ENCODE measurements at places on chromosomes 1 and 21.
A peak's percentile ranks its signal among the peaks of the same experiment; 100 is the strongest.

GRCh38 chr1:58249737-58250586 lies 296.6 kb downstream of the OMA1 start:
- peak; percentile 16 for DNase-seq

- DNase-seq, result no peak
Observed at GRCh38 chr1:216046336-216046735, 376.9 kb downstream of the USH2A start.

DNA sequence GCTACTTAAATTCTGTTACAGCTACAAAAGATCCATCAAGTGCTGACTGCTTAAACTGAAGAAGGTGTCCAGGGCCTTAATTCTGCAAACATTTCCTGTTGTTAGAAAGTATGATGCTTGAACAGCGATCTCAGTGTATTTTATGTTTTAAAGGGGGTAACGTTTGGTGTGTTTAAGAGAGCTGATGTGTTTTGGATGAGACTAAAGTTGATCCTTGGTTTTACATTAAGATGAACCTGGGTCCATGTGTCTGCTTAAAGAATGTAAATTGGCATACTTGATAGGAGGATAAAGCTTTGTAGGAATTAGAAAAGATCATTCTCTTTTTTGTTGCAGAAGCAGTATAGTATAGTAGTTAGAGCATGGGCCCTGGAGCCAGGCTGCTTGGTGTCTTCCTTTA lies 3.6 kb downstream of the IER5 start:
- DNase-seq, result no peak

DNA sequence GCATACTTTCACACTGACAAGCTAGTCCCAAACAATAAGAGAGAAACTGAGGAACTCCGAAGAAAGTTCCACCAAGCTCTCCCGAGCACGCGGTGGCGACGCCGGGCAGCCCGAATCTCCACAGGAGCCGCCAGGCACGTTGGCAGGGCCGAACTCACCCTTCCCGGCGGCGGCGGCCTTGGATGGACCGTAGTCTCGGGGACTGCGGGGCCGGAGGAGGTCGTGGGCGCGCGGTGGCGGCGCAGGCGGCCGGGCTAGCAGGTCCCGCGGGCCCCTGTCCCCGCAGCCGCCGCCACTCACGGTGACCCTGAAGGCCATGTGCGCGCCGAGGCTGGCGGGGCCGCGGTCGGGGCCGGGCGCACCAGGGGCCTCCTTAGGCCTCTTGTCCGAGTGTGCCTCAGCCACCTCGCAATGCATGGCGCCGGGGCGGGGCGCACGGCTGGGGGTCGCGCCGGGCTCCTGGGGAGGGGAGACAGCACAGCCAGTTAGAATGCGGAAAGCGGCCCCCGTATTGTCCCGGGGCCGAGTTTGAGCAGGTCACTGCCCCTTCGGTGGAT lies 1.2 kb downstream of the GLIS1 start:
- DNase-seq, result no peak

DNA sequence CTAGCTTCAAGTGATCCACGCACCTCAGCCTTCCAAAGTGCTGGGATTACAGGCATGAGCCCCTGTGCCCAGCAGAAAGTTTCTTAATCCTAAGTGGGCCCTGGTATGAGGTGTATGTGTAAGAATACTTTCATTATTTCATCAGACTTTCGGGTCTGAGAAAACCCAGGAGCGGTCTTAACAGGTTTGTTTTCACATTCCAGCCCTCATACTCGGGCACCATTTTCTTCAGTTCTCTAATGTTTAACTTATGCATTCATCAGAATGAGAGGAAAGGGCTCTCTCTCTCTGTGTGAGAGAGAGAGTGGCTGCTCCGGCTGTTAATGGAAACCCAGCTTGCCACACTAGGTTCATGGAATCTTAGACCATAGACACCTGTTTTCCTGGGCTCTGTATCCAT lies 4.2 kb upstream of the PADI1 start:
- DNase-seq, result no peak

- no peak for DNase-seq
Observed at GRCh38 chr1:34199927-34200326, 23.2 kb downstream of the C1orf94 start.

DNA sequence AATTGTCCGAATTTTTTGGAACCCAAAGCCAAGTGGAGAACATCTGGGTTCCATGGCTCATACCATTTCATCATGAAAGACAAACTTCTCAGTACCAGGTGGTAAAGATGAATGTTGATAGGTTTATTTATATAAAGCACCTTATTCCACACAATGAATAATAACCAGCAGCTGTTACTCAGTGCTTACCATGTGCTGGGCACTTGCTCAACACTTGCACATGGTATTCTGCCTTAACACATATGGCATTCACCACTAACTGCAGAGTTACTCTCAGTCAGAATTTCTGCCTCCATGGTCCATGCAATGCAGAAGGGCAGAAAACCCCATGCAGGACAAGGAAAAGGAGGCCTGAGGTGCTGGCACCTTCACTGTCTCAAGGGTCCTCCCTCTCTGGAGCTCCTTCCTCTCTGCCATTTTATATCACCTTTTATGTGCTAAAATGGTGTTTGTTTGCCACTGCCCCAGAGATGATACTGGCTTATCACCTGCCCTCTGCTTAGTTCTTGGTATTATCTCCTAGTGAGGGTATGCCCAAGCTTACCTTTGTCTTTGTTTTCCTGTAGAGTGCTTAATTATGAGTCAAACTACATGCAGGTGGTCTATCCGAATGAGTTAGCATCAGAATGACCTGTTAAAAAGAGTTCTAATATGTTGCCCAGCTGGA lies 76.7 kb upstream of the ZNF326 start:
- no peak for DNase-seq

GRCh38 chr1:23489842-23490241 lies 5.9 kb upstream of the ASAP3 start:
- DNase-seq, result no peak

DNA sequence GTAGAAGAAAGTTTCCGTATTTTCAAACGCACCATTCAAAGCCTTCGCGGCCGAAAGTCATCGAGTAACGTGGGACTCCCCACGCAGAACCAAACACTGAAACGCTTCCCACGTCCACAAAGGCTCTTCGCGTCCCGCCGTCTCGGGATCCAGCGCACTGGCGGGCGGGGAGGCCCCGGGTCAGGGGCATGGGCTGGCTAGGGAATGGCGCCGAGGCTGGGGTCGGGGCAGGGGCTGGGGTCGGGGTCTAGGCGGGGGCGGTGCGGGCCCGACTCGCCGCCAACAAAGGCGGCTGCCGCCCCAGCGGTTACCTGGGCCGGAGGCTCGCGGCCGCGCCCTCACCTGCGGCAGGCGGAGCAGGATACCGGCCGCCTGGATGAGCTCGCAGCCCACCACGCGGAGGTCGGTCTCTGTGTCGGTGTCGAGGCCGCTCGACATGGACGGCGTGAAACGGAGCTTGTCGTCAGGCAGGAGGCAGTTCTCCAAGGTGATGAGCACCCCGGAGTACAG lies 403 bp downstream of the CCNL2 start:
- no peak for DNase-seq

DNA sequence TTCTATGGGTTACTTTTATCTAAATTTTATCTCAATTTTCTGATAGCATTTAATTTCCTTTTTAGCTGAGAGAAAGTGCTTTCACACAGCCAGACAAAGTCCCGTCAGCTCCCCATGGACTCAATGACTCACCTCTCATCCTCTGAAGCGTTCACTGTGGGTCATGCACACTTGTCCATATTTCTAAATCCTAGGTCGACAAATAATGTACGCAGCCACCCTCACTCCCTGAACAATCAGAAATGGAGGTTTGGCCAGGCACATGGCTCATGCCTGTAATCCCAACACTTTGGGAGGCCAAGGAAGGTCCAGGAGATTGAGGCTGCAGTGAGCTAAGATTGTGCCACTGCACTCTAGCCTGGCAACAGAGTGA lies 42.4 kb upstream of the COA6 start:
- DNase-seq, result no peak

DNA sequence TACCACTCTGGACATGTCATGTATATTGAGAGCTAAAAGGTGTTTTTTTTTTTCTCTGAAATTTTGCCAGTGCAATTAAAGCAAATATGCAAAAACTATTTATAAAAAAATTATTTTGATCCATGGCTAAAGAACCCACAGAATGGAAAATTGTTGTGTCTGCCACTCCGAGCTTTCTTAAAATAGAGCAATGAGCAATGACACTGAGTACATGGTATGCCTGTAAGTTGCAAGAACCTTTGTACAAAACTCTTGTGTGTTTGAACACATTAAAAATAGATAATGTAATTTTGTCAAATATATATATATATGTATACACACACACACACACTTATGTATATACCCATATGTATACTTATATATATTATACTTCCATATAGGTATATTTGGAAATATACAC lies 1530.9 kb upstream of the B3GALT2 start:
- no peak for DNase-seq

DNA sequence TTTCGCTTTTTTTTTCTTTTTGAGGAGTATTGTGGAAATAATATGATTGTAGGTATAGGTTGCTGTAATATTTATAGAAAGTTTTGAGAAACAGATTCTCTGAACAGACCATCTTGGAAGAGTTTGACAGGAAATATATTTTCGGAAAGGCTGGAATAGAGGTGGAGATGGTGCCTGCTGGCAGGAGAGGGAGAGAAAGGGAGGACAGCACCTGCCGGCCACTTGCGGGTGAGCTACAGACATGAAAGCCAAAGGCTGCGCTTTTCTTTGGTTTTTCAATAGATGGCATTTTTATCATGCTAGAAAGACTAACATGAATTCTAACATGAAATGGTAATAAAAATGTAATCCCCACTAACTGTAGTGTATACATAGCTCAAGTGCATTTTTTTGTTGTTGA lies 82.1 kb downstream of the CAMTA1 start:
- DNase-seq, result no peak

DNA sequence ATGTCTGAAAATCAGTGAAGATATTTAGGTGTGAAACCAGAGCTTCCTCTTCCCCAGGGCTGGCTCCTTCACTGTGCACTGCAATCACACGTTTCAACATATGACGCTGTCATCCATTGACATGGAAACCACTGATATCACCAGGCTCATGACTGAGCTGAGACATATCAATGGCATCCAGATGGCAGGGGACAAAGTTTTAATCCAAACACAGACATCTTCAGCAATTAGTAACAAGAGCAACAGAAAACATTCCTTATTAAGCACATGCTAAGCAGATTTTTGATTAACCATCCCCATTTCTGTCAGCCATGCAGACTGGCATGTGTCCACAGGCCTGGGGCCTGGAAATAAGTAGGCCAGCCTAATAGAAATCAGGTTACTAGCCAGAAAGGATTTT lies 108.0 kb upstream of the ADAR start:
- no peak for DNase-seq

DNA sequence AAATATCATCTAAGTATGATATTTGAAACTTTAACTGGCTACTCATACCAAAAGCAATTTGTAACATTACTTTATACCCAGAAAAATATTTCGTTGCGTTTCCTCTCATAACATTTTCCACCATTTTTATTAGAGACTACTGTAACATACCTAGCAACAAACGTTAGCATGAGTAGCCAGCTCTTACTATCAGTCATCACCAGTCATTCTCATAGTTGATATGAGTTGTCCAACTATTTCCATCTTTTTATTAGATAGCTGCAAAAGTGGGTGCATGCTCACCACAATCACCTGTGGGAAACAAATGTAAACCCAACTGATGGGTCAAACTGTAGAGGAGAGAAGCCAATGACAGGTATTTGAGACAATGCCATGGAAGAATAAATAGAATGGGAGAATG lies 114.6 kb downstream of the AKT3 start:
- no peak for DNase-seq

DNA sequence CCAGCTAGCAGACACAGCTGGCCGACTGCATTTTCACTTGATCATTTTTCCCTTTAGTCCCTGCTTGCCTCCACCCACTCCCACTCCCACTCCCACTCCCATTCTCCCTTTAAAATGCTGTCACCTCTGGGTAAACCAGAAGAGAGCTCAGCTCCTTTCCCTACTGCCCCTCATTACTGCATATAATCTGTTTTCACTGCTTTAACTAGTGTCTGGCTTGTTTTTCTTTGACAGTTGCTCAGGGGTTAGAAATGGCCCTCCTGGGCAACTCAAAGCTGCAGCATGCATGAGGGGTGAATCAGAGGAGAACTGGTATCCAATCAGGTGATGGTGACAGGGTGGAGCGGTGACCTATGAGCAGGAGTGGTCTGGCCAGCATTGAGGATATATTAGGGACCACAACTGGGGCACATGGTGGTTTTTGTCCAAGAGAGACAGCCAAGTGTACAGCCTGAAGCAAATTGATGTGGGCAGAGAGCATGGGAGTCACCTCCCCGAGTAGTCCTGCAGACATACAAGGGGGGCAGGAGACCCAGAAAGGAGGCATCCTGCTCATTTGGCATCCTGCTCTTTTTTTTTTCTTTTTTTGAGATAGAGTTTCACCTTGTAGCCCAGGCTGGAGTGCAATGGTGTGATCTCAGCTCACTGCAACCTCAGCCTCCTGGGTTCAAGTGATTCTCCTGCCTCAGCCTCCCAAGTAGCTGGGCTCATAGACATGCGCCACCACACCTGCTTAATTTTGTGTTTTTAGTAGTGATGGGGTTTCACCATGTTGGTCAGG lies 42.6 kb upstream of the SRSF10 start:
- DNase-seq, result no peak

DNA sequence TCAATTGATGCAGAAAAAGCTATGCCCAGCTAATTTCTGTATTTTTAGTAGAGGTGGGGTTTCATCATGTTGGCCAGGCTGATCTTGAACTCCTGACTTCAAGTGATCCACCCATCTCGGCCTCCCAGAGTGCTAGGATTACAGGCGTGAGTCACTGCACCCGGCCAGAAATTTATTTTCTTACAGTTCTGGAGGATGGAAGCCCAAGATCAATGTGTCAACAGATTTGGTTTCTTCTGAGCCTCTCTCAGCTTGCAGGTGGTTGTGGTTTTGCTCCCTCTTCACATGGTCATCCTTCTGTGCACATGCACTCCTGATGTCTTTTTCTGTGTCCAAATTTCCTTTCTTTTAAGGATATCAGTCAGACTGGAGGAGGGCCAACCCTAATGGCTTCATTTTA lies 35.6 kb downstream of the SHCBP1L start:
- no peak for DNase-seq

DNA sequence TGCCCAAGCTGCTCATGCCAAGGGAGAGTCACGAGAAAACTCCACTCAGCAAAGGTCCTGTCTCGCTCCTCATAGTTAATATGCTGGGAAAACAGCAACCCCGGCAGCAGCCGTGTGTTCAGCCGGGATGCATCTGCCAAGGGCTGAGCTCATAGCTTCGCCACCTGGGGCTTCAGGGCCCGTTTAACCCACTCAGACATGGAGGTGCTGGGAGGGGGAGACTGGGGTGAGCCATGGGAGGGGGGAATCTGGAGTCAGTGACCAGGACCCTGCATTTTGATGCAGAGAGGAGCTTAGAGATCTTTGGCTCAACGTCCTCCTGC lies 283.4 kb downstream of the PTPRU start:
- no peak for DNase-seq

DNA sequence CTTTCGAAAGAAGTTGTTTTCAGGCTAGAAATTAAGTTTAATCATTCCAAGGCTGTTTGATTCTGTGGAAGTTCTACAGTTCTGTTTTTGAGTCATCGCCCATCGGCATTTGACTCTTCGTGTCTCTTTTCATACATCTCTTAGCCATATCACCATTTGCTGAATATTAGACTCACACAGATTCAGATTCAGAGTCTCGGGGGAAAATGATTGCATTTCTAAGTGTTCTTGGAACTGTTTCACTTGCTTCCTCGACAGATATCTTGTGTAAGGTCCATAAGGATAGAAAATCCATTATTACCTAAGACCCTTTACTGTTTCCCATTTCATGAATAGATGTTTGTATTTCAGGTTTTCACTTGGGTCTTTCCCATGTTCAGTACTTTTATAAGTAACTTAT lies 237.0 kb upstream of the SGIP1 start:
- no peak for DNase-seq

GRCh38 chr1:40986328-40986783 lies 6.9 kb downstream of the CTPS1 start:
- no peak for DNase-seq

GRCh38 chr1:230713915-230714764 lies at the start of gene AGT:
AGT (minus strand) TSS chr1:230714122; CDS start chr1:230710823, 3,299 bp downstream.
- DNase-seq, result peak; percentile 38

All from fibroblast of skin of left biceps (primary cell).